ENCODE measurements at places on chromosomes 13 and 19.

DNA sequence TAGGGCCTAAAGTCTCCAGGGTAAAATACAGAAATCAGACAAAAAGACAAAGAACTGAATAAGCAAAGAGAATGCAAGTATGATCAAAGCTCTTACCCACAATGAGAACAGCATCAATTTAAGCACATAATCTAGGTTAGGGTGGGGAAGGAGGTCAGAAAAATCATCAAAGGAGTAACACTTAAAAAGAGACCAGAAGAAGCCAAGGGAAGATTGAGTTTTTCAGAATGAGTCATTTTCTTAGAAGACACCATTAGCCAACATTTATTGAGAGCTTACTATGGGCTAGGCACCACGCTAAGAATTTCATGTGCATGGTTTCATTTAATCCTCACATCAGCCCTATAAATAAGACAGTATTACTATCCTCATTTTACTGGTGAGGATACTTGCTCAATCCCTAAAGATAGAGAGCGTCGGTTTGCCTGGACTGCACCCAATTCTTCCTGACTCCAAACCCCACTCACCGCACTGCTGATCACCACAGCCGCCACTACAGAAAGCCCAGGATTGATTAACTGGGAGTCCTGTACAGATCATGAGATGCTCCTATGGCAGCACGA is 1.7 kb upstream of the SHISA2 start:
- no peak for DNase-seq

- no peak for DNase-seq
Observed at GRCh38 chr13:31046711-31047279, 114.3 kb downstream of the TEX26 start.

- DNase-seq = peak; percentile 5
Observed at GRCh38 chr19:39645800-39646411, 9.8 kb upstream of the LGALS16 start.

- DNase-seq = no peak
Observed at GRCh38 chr19:18594824-18595373, 6.3 kb downstream of the REX1BD start.

GRCh38 chr19:21197590-21198295 is 55.9 kb downstream of the ZNF431 start:
- no peak for DNase-seq

GRCh38 chr13:113224486-113224885 is 15.1 kb downstream of the CUL4A start:
- DNase-seq = no peak

- no peak for DNase-seq
Observed at GRCh38 chr13:111058796-111059506, 56.2 kb upstream of the ARHGEF7 start.

DNA sequence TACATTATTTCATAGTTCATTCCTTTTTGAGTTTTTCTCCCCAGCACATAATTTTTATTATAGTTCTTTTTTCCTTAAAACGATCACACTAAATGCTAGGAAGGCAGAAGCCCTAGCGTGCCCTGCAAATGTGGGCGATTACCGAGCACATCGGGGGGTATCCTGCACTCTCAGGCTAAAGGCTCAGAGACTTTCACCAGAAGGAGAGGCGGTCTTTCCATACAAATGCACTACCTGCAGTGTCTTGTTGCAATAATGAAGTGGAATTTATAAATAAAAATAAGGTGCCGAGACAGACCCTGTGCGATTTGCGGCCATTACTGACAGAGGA is 29.3 kb upstream of the SPACA7 start:
- no peak for DNase-seq

- DNase-seq = no peak
Observed at GRCh38 chr13:86409466-86410241, 610.4 kb upstream of the SLITRK6 start.

DNA sequence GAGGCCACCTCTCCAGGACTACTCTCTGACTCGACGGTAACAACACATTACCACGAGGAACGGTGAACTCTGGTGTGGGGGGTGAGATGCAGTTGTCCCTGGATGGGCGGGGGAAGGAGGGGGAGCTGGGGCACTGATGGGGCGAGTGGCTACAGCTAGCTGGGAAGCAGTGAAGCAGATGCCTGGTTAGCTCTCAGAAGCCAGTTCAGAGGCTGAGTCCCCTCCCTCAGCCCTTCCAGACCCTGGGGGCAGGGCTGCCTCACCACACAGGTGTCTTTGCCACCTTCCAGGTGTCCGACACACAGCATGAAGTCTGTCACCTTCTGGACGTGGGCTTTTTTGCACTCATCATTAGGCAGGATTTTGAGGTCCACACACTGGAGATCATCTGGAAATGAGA is 4.0 kb downstream of the KLK1 start:
- no peak for DNase-seq

DNA sequence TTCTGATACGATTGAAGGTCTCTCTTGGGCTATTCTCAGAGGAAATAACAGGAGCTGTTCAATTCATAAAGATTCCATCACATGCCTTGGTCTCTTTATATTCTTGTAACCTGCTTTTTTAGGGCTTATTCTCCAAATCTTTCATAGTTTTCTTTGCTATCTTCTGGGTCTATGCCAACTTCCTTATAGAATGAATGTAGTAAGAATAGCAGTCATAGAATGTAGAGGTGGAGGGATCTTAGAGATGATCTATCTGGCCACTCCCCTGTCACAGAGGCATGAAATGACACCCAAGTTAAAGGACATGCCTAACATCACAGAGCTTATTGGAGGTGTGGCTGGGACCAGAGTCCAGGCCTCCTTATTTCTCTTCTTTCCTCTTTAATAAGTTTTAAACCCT is 13.2 kb downstream of the LCP1 start:
- no peak for DNase-seq
